ENCODE measurements at places on chromosomes 4 and X.

- DNase-seq, result no peak
Measured at GRCh38 chr4:152310257-152310656, 225.6 kb downstream of the FBXW7 start.

GRCh38 chr4:3744901-3745300 is 21.3 kb upstream of the ADRA2C start:
- no peak for DNase-seq

DNA sequence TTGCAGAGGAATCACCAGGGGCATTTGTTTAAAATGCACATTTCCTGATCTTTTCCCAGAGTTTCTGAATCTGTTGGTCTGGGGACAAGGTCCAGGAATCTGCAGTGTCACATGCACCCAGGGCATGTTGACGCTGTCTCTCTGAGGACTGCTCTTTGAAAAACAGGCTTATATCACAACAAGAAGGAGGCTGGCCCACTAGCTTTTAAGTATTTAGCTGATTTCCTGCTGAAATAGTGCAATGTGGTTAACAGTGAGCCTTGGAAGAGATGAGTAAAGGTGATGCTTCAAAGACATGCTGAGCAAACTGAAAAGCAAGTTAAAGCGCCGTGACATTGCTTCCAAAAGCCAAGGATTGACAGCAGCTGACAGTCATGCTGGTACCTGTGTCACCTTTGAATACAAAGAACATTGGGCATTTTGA is 18.6 kb upstream of the SEPSECS start:
- DNase-seq, result no peak

DNA sequence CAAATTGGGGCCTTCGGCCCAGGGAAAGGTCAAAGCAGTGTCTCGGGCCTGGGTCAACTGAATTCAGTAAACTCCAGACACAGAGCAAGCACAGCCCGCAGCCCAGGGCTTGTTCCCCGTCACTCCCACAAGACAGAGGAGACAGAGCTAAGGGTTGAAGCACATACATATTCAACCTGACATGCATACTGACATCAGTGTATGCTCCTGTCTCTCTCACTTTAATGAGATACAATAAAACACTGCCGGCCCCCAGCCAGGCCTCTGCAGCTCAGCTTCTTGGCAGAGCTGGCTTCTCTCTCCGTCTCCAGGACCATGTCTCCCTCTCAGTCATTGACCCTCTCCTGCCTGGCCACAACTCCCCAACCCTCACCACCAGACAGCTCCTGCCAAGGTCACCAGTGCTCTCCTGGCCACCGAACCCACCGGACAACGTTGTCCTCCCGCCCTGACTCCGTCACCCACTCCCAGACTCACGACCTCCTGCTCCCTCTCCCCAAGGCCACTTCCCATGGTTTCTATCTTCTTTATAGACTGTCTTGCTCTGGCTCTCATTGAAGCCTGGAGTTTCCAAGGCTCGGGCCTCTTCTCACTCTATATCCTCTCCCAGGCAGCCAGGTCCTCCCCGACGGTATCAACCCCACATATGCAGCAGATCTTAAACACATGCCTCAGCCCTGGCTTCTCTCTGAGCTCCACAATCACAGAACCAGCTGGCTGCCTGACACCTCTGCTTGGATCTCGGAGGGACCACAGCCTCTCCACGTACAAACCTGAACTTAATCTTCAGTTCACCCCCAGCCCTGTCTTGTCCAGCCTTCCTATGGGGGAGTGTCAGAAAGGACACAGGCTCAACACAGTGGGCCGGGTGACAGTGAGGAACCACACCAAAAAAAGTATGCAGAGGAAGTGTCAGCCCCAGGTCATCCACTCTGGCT is 67.7 kb upstream of the C4orf50 start:
- no peak for DNase-seq

DNA sequence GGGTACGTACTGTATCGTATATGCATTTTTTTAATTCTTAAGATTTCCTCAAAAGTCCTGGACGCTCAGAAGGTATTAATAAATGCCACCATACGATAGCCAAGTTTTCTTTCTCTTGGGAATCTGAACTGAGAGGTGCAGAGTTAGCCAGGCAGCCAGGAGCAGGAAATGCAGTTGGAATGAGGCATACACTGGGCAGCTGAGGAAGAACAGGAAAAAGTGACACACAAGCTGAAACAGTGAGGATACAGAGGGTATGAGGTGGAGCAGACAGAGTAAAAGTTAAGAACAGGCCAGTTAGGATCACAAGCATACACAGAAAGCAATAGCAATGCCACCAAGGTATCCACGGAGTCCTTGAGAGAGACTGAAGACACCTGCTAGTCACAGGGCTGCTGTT is 13.4 kb downstream of the UFSP2 start:
- DNase-seq, result no peak

GRCh38 chr4:45453258-45453853 is 670.5 kb downstream of the GABRG1 start:
- peak; percentile 54 for DNase-seq
